Activated CD8-positive, alpha-beta T cell treated with anti-CD3 and anti-CD28 coated beads, Interleukin-2, amount 10 ng/mL, durations not matched to agents 7 days and 5 days (primary cell): ENCODE measurements at places on chromosomes 12 and 14. TPM values are rescaled to one million over a fixed set of nuclear protein-coding genes. Genes with fewer than 3 reads are reported as not detected.

DNA sequence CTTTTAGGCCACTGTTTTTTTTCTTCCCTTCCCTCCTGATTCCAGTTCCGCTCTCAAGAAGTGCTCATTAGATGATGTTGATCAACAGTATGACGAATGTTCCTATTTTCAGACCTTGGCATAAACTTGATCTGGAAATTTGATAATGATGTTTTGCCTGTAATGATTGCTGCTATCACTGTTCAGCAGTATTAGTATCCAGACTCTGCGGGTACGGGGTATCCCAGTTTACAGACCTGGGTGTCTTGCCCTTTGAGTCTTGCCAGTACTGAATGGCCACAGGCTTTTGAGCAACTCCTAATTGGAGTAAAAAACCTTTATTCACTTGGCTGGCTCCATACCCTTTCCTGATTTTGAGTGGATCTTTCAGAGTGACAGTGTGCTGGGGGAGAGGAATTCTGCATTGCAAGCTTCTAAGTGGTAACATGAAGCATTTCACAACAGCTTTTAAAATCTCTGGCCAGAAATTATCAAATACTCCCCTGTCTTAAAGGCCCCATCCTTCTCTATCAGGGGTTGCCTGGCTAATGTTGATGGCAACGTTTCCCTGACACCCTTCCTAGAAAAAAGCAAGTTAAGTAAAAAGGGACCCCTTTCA, 5.9 kb upstream of the ASB8 start:
- H3K4me3 ChIP-seq: no peak overlapping the region
- peaks cover 19% of the 10 kb centered on the region for H3K27me3 ChIP-seq
- H3K4me1 ChIP-seq: peaks cover 12% of the 10 kb centered on the region
- H3K27ac ChIP-seq: no peak overlapping the region
- H3K36me3 ChIP-seq: no peaks in the 10 kb centered on the region

GRCh38 chr12:110717037-110717436, 25.7 kb downstream of the PPP1CC start:
- no peaks in the 10 kb centered on the region for H3K27me3 ChIP-seq
- no peaks in the 10 kb centered on the region for H3K4me1 ChIP-seq
- peaks cover 48% of the 10 kb centered on the region for H3K36me3 ChIP-seq
- H3K4me3 ChIP-seq: no peak overlapping the region
- DNase-seq: no peak
- H3K27ac ChIP-seq: no peak overlapping the region

DNA sequence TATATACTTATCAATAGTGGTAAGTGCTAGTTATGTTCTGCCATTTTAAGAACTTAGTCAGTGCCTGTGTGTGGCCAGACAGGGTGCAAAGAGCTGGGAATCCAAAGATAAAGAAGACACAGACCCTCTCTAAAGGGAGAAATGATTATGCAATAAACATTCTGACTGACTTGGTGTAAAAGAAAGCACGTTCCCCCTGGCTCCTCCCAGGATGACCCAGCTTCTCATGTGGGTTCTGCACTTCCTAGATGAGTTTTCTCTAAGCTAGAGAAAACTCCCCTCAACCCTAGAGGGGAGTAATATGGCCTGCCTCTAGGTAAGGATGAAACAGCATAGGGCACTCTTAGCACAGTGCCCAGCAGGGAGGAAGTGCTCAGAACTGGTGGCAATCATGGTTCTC, 231.2 kb downstream of the VRK1 start:
- H3K27ac ChIP-seq: no peak overlapping the region
- H3K4me3 ChIP-seq: no peak overlapping the region
- peaks cover 12% of the 10 kb centered on the region for H3K4me1 ChIP-seq

- H3K4me1 ChIP-seq: peaks cover 39% of the 10 kb centered on the region
- DNase-seq: no peak
- peaks cover 32% of the 10 kb centered on the region for H3K36me3 ChIP-seq
- H3K4me3 ChIP-seq: no peak overlapping the region
Observed at GRCh38 chr12:47378222-47378582, 298.4 kb upstream of the AMIGO2 start.

DNA sequence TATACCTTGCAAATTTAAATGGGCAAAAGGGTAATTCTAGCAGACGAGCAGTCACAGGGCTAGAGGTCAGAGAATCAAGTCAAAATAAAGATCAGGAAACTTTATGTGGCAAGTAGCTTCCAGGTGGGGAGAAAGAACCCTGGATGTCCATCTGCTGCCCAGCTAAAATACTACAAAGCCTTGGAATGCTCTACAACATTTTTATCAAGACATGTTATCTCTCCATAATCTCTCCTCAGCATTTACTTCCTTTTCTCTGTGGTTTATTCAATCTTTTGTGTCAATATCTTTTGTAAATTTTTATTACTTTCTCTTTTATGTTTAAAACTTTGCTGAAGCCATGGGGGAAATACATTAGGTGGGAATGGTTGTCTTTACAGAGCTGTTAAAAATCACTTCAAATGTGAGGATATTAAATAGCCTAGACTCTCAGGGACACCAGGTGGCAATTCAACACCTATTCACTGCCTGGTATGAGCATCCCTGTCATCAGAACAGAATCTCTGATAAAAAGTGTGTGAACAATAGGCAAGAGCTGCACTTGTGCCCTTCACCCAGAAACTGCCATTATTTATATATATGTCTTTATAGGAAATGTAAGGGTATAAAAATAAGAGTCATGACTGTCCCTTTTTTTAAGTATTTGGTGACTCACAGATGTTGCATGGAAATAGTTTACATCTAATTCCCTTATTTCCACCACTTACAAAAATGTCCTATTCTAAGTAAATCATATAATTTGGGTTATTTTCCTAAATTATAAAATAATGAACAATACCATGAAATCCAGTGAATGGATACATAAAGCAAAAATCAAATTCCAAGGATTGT, 152.9 kb downstream of the EPS8 start:
- no peak for DNase-seq
- no peaks in the 10 kb centered on the region for H3K36me3 ChIP-seq
- H3K4me3 ChIP-seq: no peak overlapping the region
- no peak overlapping the region for H3K27ac ChIP-seq

- no peaks in the 10 kb centered on the region for H3K36me3 ChIP-seq
- no peak for DNase-seq
- H3K4me3 ChIP-seq: no peak overlapping the region
- H3K27me3 ChIP-seq: peaks cover 39% of the 10 kb centered on the region
- no peaks in the 10 kb centered on the region for H3K4me1 ChIP-seq
Observed at GRCh38 chr14:64815257-64815656, 64.5 kb downstream of the SPTB start.

- peaks cover 14% of the 10 kb centered on the region for H3K27me3 ChIP-seq
- no peak overlapping the region for H3K27ac ChIP-seq
- H3K4me1 ChIP-seq: peaks cover 6% of the 10 kb centered on the region
Observed at GRCh38 chr12:109718390-109718789, 4.8 kb downstream of the FAM222A start.

DNA sequence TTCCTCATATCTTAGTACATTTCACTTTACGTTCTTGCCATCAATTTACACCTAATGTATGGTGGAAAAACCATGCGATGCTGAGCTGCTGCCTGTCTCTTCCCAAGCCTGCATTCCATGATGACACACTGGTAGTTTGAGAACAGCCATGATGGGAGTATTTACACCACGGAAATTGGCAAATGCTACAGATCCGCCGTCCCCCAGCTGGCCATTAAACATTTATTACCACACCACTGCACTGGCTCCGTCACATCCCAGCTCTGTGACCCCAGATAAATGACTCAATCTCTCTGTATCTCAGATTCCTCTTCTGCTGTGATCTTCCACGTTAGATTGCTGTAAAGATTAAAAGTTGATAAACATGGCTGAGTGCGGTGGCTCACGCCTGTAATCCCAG, 13.9 kb downstream of the ESRRB start:
- H3K4me1 ChIP-seq: no peaks in the 10 kb centered on the region
- H3K27ac ChIP-seq: no peak overlapping the region
- no peaks in the 10 kb centered on the region for H3K36me3 ChIP-seq
- H3K27me3 ChIP-seq: peaks cover 15% of the 10 kb centered on the region
- no peak overlapping the region for H3K4me3 ChIP-seq

GRCh38 chr14:101495827-101496775, 65.2 kb upstream of the DIO3 start:
- H3K36me3 ChIP-seq: no peaks in the 10 kb centered on the region
- peaks cover 4% of the 10 kb centered on the region for H3K27me3 ChIP-seq
- DNase-seq: no peak
- no peaks in the 10 kb centered on the region for H3K4me1 ChIP-seq
- no peak overlapping the region for H3K27ac ChIP-seq
- no peak overlapping the region for H3K4me3 ChIP-seq

GRCh38 chr12:29612912-29613311, 115.4 kb upstream of the OVCH1 start:
- H3K27me3 ChIP-seq: no peaks in the 10 kb centered on the region
- no peak overlapping the region for H3K4me3 ChIP-seq
- DNase-seq: no peak
- H3K27ac ChIP-seq: no peak overlapping the region
- H3K36me3 ChIP-seq: no peaks in the 10 kb centered on the region
- no peaks in the 10 kb centered on the region for H3K4me1 ChIP-seq

DNA sequence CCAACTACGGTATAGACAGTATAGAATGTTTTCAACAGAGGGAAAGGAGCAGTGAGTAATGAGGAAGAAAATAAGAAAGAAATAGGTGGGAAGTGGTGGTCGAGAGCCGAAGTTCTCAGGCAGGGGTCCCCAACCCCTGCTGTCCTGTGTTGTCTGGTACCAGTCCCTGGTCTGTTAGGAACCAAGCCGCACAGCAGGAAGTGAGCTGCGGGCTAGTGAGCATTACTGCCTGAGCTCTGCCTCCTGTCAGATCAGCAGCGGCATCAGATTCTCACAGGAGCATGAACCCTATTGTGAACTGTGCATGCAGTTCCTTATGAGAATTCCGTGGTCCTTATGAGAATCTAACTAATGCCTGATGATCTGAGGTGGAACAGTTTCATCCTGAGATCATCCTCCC, 107.3 kb upstream of the PTPRR start:
- no peak for DNase-seq
- no peak overlapping the region for H3K4me3 ChIP-seq
- H3K27me3 ChIP-seq: no peaks in the 10 kb centered on the region
- no peaks in the 10 kb centered on the region for H3K4me1 ChIP-seq
- no peak overlapping the region for H3K27ac ChIP-seq

GRCh38 chr14:104936361-104937155, 11.9 kb downstream of the PLD4 start:
- no peak overlapping the region for H3K4me3 ChIP-seq
- H3K27me3 ChIP-seq: peaks cover 37% of the 10 kb centered on the region
- no peak for DNase-seq
- no peak overlapping the region for H3K27ac ChIP-seq
- H3K36me3 ChIP-seq: no peaks in the 10 kb centered on the region

- no peaks in the 10 kb centered on the region for H3K36me3 ChIP-seq
- DNase-seq: peak; percentile 95
- H3K27me3 ChIP-seq: no peaks in the 10 kb centered on the region
Observed at GRCh38 chr12:68364893-68365725, 32.9 kb upstream of the MDM1 start.

- DNase-seq: no peak
- H3K4me1 ChIP-seq: no peaks in the 10 kb centered on the region
- H3K27me3 ChIP-seq: no peaks in the 10 kb centered on the region
- no peaks in the 10 kb centered on the region for H3K36me3 ChIP-seq
Observed at GRCh38 chr12:40515041-40515816, 177.0 kb upstream of the CNTN1 start.

DNA sequence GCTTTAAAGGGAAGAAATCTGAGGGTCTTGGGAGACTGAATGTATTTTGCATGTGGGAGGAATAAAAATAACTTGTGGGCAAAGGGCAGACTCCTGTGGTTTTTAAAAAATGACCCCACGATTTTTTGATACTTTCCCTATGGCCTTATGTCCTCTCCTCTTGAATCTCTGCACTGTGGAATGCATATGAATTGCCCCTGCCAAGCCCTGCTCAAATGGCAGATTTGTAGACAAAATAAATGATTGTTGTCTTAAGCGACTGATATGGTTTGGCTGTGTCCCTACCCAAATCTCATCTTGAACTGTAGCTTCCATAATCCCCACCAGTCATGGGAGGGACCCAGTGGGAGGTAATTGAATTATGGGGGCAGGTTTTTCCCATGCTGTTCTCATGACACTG, 223.8 kb downstream of the DACT1 start:
- DNase-seq: no peak
- no peak overlapping the region for H3K27ac ChIP-seq
- H3K4me1 ChIP-seq: no peaks in the 10 kb centered on the region
- H3K36me3 ChIP-seq: no peaks in the 10 kb centered on the region

DNA sequence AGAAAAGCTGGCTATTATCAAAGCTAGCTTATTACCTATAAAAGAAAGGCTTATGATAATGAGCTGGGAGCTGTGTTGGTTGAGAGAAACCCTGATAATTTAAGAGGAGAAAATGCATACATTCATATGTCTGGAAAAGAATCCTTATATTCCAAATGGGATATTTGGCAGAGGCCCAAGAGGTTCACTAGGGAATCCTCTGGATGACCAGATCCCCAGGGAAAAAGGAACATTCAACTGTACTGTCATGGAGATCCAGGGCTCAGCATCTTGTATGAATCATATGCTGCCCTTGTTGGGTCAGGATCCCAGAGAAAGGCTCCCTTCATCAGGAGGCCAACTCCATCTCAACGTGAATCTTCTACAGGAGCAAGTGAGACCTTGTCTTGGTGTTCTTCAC, 16.6 kb upstream of the FBXO34 start:
- DNase-seq: no peak
- H3K36me3 ChIP-seq: no peaks in the 10 kb centered on the region
- H3K4me1 ChIP-seq: no peaks in the 10 kb centered on the region
- peaks cover 22% of the 10 kb centered on the region for H3K27me3 ChIP-seq

GRCh38 chr14:86946446-86946845, 1046.5 kb downstream of the GALC start:
- no peaks in the 10 kb centered on the region for H3K27me3 ChIP-seq
- H3K4me1 ChIP-seq: no peaks in the 10 kb centered on the region
- no peak for DNase-seq
- H3K36me3 ChIP-seq: no peaks in the 10 kb centered on the region
- H3K4me3 ChIP-seq: no peak overlapping the region

- no peaks in the 10 kb centered on the region for H3K27me3 ChIP-seq
- H3K27ac ChIP-seq: no peak overlapping the region
- H3K4me1 ChIP-seq: no peaks in the 10 kb centered on the region
- H3K4me3 ChIP-seq: no peak overlapping the region
Observed at GRCh38 chr12:91620992-91621391, 438.4 kb upstream of the DCN start.

GRCh38 chr14:63045234-63045611, at the start of gene KCNH5:
KCNH5 (minus strand) TSS chr14:63045458; CDS start chr14:63045186, 272 bp downstream.
- peak; percentile 20 for DNase-seq
- peaks cover 2% of the 10 kb centered on the region for H3K4me1 ChIP-seq
- H3K27ac ChIP-seq: no peak within 1 kb of the TSS
- H3K4me3 ChIP-seq: no peak within 1 kb of the TSS
- no peaks in the 10 kb centered on the region for H3K36me3 ChIP-seq

GRCh38 chr14:103517721-103518421, 4.8 kb downstream of the CKB start:
- no peaks in the 10 kb centered on the region for H3K36me3 ChIP-seq
- no peak for DNase-seq

- no peak for DNase-seq
- peaks cover 11% of the 10 kb centered on the region for H3K36me3 ChIP-seq
- peaks cover 57% of the 10 kb centered on the region for H3K4me1 ChIP-seq
- peak overlapping the region; percentile 72 for H3K27ac ChIP-seq
- H3K27me3 ChIP-seq: no peaks in the 10 kb centered on the region
Observed at GRCh38 chr12:4135919-4136605, 137.5 kb upstream of the CCND2 start.

CD163 gene
- total RNA-seq: not detected

TAS2R9 gene
- not detected for total RNA-seq

ETNK1 gene
- 69.4 TPM for total RNA-seq

ZFYVE1 gene
- 12.7 TPM for total RNA-seq

FANCM gene
- 17.2 TPM for total RNA-seq

C14orf132 gene
- total RNA-seq: 0.50 TPM

ASIC1 gene
- 27.9 TPM for total RNA-seq

SMIM41 gene
- total RNA-seq: not detected
